NAMALWA (cell line): ENCODE measurements at places on chromosomes 6 and 20.
A peak's percentile ranks its signal among the peaks of the same experiment; 100 is the strongest.

GRCh38 chr6:84739866-84740208 lies 24.6 kb downstream of the TBX18 start:
- DNase-seq: no peak

DNA sequence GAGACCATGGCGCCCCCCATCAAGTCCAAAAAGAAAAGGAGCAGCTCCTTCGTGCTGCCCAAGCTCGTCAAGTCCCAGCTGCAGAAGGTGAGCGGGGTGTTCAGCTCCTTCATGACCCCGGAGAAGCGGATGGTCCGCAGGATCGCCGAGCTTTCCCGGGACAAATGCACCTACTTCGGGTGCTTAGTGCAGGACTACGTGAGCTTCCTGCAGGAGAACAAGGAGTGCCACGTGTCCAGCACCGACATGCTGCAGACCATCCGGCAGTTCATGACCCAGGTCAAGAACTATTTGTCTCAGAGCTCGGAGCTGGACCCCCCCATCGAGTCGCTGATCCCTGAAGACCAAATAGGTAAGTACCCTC lies 41.7 kb upstream of the NAA20 start:
- DNase-seq: no peak

DNA sequence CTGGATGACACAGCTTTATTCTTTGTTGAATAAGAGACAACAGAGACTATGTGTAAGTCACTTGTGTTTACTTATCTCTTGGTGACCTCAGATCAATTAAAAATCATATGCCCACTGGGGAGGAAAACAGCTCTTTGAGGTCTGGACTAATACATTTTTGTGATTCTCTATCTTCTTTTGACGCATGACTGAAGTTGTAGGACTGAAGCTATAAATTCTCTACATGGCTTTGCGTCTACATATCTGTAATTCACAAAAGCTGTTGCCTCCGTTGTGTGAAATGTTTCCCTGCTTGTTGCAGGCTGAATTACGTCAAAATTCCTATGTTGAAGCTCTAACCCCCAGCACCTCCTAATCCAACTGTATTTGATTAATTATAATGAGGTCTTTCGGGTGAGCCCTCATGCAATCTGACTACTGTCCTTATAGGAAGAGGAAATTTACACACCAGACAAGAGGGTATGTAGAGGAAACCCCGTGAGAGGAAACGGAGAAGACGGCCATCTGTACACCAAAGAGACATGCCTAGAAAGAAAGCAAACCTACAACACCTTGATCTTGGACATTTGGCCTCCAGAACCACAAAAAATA lies 481.6 kb downstream of the PRKN start:
- no peak for DNase-seq

DNA sequence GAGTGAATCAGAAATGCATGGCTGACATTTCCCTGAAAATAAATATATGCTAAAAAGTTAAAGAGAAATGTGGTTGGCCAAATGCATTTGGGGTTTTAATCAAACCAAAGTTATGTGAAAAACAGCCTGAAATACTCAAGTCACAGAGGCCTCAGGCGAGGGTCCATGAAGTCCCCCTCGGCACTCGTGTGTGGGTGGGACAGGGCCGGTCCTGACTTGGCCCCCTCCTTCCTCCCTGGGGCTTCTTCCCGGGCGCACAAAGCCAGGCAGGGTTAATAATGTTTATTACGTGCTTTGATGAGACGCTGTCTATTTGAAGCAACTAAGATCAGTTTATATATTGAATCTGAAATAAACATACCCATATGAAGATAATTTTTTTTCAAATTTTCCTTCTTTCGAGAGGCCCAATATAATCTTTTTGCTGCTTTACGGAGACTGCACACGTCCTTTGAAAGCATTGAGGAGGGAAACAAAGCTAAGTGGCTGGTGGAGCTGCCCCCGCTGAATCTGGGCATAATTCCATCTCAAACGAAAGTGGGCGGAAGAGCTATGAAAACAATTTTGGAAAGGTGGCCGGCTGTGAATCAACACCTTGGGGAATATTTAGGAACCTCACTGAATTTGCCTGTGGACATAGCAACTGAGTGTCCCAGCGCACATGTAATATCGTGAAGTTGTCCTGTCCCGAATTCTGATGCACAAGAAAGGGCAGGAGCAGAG lies 55.8 kb upstream of the SMOC2 start:
- no peak for DNase-seq

- DNase-seq: no peak
These were observed 17.6 kb upstream of the SLC22A3 start for GRCh38 chr6:160330619-160331018.

- peak; percentile 3 for DNase-seq
These were observed 129.7 kb downstream of the FAXC start for GRCh38 chr6:99219788-99220187.

GRCh38 chr6:116409756-116410155 lies 39.0 kb downstream of the DSE start:
- peak; percentile 76 for DNase-seq

DNA sequence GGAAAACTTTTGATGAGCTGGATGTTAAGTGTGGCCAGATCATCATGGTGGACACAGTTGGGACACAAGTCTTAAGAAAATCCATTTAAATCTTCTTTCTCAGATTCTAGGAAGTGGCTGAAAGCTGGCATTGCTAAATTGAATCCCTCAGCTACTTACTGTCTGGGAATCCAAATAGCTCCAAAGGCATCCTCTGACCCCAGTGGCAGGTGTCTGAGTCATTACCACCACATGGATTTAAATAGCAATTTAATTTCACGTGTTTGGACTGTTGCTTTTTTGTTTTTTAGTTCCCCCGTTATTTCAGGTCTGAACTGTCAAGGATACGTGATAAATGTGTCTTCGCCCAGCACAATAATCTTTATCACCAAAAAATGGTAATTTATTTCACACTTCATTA lies 33.2 kb upstream of the HDGFL1 start:
- no peak for DNase-seq
